ENCODE measurements at places on chromosomes 7 and 10. TPM values are rescaled to one million over a fixed set of nuclear protein-coding genes. Genes with fewer than 3 reads are reported as not detected.

CPXM2 gene
- 4.9 TPM for total RNA-seq

EN2 gene
- not detected for total RNA-seq

NEUROD6 gene
- not detected for total RNA-seq

PHKG1 gene
- 0.65 TPM for total RNA-seq
